ENCODE measurements at places on chromosomes 6 and 20.

- peak; percentile 43 for DNase-seq
These were observed 647 bp downstream of the AK9 start for GRCh38 chr6:109690373-109690736.

- peak; percentile 60 for DNase-seq
These were observed 1.4 kb downstream of the FYN start for GRCh38 chr6:111871725-111872400.

DNA sequence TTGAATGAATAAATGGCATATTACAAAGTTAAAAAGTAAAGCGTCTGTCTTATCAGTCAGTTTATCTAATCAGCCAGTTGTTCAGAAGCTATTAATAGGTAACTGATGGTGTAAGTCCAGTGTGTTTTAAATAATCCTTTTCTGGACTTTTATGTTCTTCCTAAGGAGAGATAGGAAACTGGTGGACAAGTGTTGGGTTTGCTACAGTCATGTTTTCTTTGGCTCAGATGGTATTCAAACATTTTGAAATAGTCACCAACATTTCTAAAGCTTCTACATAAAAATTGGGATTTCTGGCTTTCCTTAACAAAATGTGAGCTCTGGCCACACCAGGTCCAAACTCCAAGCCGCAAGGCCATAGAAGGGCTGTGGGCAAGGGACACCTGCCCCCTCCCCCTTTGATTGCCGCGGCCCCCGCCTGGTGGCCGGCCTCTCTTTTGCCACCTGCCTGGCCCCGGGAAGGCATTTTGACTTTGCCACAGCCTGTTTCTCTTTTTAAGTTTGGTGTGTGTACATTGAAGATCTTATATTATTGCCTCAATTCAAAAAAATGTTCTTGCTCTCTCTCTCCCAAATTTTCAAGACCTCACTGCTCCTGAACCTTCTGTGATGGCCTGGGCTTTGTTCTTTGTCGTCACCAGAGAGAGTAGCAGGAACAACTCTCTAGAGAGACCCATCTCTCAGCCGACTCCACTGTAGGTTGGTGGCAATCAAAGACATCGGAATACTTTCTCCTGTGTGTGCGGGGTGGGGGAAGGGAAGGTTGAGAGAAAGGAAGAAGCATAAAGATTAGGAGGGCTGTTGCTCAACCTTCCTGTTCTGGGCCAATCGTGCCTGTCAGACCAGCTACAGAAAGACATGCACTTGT lies 84.0 kb upstream of the ZNF217 start:
- no peak for DNase-seq

DNA sequence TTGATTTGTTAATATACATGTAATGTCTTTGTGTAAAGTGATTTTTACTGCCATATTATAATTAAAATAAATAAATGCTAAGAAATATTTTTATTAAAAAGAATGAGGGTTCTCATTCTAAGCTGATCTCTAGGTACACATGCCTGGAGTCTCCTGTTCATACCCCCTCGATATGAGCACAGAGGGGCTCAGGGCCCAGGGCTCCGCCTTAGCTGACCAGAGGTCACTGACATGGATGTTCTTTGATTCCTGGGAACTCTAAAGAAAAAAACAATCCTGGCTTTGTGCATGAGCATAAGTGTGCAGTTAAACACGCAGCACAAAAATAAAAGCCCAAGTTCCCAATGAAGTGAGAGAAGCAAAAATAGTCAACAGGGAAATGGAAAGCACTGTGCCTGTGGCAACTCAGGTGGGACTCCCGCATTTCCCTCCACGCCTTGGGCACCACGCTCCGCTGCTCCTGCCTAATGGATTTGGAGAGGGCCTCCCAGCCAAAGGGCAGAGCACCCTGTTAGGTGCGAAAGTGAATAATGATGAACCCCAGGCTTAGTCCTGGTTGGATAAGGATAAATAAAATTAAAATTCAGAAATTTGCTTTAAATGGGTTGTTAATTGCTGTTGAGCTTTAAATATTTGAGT lies 33.3 kb upstream of the QKI start:
- DNase-seq: no peak

Data from right renal pelvis (tissue), 4 donors.